ENCODE measurements at places on chromosomes 6 and 20.

- DNase-seq = no peak
Observed at GRCh38 chr20:3447321-3447720, 23.5 kb upstream of the ATRN start.

- no peak for DNase-seq
Observed at GRCh38 chr20:62238569-62239277, 402 bp downstream of the OSBPL2 start.

DNA sequence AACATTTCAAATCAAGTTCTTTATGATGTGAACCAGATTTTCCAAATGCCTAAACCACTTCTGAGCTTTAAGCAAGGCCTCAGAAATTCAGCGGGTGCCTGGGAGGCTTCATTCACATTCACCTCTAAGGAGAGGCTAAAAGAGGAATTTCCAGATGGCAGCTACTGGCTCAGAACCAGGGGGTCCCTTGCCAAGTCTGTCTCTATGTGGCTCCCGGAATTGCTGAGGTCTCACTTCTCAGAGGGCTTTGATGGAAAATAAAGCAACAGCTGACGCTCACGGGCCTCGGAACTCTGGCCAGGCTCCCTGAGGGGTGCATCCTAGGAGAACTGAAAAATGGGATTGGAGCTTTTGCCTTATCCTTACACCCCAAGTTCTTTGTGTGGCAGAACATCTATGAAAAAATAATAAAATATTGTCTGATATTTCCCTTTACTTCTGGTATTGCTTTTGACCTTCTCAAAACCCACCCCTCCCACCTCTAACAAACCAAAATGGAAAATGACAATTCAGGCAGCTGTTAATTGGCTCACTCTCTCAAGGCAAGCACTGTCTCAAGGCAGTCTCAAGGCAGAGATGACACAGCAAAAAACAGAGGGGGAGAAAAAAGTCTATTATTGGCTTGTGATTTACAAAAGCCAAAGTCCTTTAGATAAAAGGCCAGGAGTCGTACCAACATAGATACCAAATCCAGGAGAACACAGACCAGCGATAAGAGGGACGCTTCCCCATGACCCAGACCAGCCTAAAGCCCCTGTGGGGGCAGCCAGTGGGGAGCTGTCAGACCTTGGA lies 21.8 kb upstream of the LRRN4 start:
- no peak for DNase-seq

GRCh38 chr6:53441035-53441493 lies 92.3 kb upstream of the ELOVL5 start:
- no peak for DNase-seq

DNA sequence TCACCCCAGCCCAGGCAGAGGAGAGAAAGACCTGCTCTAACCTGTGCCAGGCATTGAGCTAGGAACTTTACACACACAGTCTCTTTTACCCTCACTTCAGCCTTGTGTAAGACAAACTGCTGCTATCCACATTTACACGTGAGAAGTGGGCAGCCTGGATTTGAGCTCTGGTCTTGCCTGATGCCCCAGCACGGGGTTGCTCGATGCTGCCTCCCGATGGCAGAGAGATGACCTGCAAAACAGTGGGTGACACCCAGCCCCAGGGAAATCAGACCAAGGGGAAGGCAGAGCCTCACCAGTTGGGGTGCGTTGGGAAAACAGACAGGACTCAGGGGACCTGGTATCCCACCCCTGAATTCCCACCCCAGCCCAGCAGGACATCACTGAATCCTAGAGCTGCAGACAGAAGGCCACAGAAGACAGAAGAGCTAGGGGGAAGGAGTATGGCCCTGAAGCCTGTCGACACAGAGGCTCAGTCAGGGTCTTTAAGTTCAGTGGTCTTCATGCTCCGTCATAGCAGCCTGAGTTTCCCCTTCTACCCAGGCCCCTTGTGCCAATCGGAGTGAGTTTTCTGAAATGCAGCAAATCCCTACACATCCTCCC lies 990 bp downstream of the BPI start:
- DNase-seq = no peak

DNA sequence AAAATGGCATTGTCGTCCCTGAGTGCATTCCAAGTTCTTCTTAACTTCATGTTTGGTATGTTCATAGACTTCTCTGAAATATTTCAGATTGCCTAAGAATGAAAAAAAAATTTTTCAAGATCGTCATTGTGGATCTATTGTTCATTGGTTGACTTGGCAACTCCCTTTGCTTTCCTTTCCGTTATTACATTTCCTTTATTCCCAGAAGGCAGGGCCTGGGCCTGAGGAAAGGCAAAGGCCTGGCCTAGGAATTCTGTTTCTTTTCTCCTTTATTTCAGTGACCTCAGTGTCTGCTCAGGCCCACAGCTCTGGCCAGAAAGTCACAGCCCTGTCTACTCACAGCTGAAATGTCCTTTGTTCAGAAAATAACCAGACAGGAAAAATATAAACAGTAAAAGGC lies 401.6 kb upstream of the PLCB4 start:
- no peak for DNase-seq

- DNase-seq = peak; percentile 50
Observed at GRCh38 chr20:63580796-63581461, 6.9 kb upstream of the HELZ2 start.

GRCh38 chr20:49185071-49185761 lies 2.9 kb downstream of the STAU1 start:
- DNase-seq = no peak

GRCh38 chr6:19692506-19693298 lies 144.5 kb upstream of the ID4 start:
- DNase-seq = no peak

DNA sequence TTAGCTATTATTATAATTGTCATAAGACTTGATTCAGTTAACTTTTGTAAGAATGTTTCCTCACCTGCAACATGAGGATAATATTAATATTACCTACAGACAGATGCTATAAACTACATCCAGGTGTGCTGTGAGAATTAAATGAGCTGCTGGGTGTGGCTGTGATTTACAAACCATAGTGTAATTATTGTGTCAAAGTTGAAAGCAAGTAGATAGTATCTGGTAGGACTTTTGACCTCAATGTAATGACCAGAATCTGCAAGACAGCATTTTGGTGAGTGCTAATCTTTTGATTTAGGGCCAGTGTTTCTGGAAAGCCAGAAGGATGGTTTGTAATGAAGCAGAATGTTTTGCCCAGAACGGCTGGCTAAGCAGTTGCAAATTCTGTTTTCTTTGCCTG lies 162.5 kb downstream of the TRMT11 start:
- no peak for DNase-seq

GRCh38 chr20:49821870-49822331 lies 9.3 kb downstream of the SLC9A8 start:
- no peak for DNase-seq

- no peak for DNase-seq
Observed at GRCh38 chr6:55913228-55914195, 38.1 kb upstream of the BMP5 start.

- DNase-seq = no peak
Observed at GRCh38 chr6:147099974-147100373, 104.2 kb upstream of the STXBP5 start.

- DNase-seq = no peak
Observed at GRCh38 chr6:95741045-95741444, 163.7 kb downstream of the MANEA start.

GRCh38 chr6:12010635-12011275 lies 1.4 kb upstream of the HIVEP1 start:
- DNase-seq = no peak

DNA sequence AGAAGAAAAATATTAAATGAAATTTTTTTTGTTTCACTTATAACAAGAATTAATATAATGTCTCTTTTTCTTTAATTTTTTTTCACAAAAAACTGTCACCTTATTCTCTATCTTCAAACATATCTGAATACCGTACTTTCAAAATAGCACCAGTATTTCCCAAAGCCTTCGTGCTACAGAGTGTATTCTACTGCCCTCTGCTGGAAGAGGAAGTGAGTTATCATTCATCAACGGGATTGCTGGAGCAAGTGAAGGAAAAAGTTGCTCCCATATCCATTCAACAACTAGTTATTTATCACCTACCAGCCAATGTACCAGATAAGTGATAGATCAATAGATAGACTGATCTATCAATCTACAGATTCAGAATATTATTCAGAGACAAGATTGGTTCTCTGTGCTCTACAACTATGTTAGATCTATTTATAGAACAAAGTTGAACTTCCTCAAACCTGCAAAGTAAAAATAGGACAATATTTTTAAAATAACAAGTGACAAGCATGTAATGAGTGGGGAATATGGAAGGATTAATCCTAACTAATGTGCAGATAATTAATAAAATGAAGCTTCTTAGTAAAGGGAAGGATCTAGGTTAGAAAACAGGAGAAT lies 26.7 kb upstream of the TFAP2B start:
- DNase-seq = no peak

DNA sequence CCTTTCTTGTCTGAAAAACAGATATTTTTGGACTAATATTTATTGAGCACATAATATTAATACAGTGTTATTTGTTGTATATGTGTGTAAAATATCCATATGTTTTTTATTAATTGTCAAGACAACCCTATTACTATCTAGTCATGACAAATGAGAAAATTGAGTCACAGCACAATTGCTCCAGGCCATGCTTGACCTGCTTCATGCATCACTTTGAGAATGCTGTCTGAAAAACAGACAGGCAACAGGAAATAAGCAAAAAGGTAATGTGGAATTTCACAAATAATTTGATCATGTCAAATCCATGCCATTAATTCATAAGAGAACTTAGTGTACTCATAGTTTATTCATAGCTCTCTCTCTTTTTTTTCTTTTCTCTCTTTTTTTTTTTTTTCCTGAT lies 246.5 kb downstream of the RIMS1 start:
- no peak for DNase-seq

DNA sequence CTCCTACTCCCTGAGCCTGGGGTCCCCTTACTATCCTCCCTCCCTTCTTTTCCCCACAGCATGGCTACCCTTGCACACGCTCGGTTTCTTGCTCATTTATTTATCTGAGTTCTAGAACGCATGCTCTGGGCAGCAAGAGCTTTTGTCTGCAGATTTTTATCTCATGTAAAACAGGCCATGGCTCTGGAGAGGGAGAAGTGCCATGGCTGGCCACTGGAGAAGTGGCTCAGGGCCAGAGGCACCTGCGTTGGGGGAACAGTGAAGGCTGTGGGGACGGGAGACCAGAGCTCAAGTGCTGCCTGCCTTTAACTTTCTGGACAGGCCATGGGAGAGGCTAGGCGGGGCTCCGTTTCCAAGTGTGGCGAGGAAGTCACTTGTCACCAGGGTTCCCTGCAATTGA lies 177.7 kb upstream of the SULF2 start:
- no peak for DNase-seq

- no peak for DNase-seq
Observed at GRCh38 chr6:130780122-130780521, 47.1 kb upstream of the SMLR1 start.

GRCh38 chr6:109313139-109313538 lies 69.1 kb downstream of the CD164 start:
- DNase-seq = no peak

- no peak for DNase-seq
Observed at GRCh38 chr6:56915832-56916231, 39.1 kb upstream of the BEND6 start.

DNA sequence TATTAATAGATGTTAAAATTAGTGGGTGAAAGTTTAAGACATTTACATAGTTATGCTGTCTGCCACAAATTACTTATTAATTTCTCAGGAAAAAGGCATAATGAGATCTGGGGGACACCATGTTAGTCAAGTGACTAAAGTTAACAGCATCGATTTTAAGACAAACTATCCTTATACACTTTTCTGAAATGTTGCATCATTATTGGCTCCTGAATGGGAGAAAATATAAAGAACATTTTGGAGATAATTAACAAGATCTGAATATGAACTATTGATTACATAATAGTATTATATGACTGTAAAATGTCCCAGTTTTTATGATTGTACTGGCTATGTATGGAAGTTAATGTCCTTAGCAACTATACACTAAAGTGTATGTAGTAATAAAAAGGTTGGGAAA lies 7.9 kb downstream of the OR2B3 start:
- no peak for DNase-seq

GRCh38 chr6:160081398-160081797 lies 40.2 kb upstream of the SLC22A1 start:
- no peak for DNase-seq

DNA sequence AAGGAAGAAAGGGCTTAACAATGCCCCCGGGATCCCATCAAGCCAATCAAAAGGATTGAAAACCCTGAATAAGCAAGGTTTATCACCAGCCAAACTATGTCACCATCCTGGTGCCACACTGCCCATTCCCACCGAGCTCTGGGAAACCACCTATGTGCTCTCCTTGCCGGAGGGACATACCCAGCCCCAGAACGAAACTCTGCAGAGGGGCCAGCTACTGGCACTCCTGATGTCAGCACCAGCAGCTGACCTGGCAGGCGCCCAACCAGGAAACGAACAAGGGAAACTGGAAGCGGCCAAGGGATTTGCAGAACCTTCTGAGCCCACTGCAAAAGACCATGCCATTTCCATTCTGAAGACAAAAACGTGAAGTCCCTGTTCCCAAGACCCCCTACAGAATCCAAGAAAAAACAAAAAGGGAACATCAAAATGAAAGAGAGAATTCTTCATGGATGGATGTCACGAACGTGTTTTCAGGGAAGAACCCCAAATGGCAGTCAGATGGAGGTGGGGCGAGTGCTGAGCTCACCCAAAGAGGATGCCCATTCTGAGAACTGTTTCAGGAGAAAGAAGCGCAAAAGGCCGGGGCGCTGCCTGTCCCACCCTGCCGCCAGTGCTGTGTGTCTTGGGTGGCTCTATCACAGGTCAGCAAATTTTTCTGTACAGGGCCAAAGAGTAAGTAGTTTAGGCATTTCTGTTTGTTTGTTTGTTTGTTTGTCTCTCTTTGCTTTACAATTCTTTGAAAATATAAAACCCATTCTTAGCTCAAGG lies 305.2 kb downstream of the ESR1 start:
- DNase-seq = no peak

DNA sequence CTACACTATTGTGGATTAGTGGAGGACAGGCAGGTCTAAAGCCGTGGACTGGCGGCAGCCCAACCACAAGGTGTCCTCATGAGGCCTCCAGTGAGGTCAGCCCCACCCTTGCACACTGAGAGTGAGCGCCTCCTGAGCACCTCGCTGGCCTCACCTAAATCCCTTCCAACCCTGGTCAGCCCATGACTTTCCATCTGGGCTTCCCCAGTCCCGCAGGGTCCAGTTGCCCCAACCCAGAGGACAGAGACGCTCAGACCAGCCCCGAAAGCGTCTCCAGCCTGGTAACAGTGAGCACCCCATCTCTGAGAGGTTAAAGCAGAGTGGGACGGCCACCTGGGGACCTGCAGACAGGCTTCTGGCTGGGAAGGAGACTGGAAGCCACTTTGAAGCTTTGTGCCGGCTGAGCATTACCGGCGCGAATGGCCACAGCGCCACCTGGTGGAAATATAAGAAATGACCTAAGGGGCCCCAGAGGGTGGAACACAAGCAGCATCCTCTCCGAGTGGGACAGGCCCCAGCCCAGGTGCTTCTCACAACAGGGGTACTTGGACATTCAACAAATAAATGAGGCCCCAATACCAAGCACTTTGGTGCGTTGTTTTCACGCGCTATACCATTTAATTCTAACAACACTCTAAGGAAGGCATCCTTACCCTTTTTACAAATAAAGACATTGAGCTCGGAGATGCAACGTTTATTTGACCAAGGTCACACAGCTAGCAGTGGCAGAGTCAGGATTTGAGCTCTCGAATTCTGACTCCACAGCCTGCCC lies 65.7 kb upstream of the TOP1 start:
- DNase-seq = peak; percentile 51

- DNase-seq = no peak
Observed at GRCh38 chr6:89311853-89312531, 3.1 kb downstream of the GABRR2 start.

GRCh38 chr6:29598172-29598747 lies 13.3 kb downstream of the OR2H2 start:
- no peak for DNase-seq

- no peak for DNase-seq
Observed at GRCh38 chr20:63285636-63286615, 7.1 kb upstream of the COL20A1 start.
